ENCODE measurements at places on chromosomes 3 and 15.

DNA sequence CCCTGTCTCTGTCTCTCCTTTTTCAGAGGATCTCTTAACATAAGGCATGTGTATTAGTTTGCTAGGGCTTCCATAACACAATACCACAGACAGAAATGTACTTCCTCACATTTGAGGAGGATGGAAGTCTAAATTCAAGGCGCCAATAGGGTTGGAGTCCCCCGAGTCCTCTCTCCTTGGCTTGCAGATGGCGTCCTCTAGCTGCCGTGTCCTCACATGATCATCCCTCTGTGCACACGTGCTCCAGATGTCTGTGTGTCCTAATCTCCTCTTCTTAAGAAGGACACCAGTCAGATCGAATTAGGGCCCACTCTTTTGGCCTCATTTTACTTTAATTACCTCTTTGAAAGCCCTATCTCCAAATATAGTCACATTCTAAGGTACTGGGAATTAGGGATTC is 23.0 kb upstream of the BFSP2 start:
- DNase-seq: no peak

GRCh38 chr3:62161371-62161770 is 212.0 kb downstream of the FEZF2 start:
- DNase-seq: no peak

DNA sequence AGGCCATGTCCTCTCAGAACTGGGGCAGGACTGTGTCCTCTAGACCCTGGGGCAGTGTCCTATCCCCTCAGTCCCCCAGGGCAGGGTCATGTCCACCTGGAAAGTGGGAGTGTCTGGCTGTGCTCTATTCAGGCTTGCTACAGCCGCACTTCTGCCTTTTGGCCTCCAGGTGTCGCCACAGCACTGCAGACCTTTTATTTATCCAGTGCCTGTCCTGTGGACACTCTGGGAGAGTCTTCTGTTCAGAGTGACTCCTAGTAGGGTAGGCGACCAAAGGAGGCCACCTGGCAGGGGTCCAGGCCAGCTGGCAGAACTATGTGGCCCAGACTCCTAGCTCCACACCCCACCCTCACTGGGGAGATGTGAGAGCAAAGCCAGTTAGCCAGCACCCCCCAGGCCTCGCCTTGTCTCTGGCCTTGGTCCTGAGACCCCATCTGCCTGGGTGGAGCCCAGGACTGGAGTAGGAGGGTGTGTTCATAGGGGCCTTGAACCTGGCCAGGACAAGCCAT is 3.9 kb downstream of the TMIE start:
- peak; percentile 45 for DNase-seq

DNA sequence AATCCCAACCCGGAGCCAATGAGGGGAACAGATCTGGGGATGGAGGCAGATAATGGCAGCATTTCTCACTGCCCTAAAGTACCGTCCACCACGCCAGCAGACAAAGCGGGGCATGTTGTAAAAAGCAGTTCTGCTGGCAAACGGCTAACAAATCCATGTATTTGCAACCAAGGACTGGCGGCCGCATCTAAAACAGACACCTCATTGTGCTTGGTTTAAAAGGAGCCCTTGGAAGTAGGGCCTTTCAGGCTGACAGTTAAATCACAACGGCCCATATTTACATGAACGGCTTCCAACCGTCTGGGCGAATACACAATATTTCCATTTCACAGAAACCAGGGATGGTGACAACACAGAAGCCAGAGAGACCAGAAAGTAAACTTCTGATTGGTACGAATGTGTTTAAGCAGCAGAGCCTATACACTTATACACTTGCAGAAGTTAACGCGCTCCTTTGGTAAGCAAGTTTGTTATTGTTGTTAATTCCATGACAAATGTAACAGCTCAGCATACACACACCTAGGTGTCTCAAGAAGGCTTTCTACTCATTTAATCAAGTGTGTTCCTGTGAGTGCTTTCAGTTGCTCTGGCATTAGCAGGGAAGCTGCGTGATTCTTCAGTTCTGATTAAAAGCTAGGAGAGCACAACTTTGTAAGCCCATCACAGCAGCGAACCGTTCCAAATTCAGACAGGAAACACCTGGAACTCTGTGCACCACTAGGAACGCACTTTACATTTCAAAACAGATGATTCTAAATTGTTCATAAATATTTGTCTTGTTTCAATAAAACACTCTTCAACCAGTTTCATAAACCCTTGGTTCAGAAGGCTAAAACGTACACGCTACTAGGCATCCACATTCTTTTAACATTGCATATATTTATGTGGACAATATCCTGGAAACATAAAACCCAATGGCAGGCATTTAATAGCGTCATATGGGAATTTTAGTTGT is 112.9 kb downstream of the PDZRN3 start:
- no peak for DNase-seq

DNA sequence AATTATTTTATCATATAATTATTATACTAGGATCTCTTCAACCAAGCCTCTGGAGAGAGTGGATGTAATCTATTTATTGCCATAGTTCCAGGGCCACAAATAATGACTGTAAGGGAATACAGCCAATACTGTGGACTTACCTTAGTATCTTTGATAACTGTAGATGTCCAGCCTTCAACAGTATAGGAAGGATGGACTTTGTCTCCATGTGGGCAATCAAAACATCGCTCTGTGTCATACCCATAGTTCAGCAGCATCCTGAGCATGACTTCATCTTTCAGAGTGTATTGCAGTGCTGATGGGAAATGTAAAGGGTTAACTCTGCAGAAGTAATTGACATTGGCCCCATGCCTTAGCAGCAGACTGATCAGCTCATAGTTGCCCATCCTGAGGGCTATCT is 14.2 kb downstream of the ASB14 start:
- DNase-seq: no peak

- no peak for DNase-seq
Observed at GRCh38 chr15:71458089-71458660, 342.9 kb downstream of the THSD4 start.

DNA sequence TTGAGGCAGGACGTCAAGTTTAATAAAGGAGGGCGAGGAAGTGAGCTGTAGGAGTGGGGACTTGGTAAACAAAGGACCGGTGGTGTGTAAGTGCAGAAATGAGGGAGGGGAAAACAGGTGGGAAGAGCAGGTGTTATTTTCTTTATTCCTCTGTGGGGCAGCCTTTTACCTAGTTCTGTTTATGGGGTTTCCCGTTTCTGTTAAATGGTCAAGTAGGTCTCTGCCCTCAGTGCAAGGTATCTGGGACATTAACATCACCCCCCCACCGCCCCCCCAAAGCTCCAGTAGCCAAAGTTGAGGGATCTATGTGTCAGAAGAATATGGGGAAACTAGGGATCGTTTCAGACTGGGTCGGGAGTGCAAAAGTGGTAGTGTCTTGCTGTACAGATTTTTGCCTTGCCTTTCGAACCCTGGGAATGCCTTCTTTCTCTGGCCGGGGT is 893 bp downstream of the MGA start:
- no peak for DNase-seq

GRCh38 chr3:47423548-47424145 is 42.8 kb downstream of the PTPN23 start:
- DNase-seq: no peak
